ENCODE measurements at places on chromosomes 2 and 18.

DNA sequence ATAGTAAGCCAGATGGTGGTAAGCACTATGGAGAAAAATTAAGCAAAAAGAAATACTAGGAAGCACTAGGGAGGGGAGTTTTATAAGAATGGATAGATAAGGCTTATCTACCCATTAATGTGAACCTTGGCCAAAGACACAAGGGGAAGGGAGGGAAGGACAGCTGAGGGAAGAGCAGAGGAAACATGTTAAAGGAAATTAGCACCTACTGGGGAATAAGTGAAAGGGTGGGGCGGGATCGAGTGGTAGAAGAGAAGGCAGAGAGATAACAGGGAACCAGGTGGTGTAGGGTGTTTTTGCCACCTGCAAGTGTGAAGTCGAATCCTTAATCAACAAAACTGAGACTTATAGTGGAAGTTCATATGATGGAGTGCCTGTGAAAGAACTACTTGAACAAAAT, 1.7 kb downstream of the UNC80 start:
- DNase-seq: no peak

DNA sequence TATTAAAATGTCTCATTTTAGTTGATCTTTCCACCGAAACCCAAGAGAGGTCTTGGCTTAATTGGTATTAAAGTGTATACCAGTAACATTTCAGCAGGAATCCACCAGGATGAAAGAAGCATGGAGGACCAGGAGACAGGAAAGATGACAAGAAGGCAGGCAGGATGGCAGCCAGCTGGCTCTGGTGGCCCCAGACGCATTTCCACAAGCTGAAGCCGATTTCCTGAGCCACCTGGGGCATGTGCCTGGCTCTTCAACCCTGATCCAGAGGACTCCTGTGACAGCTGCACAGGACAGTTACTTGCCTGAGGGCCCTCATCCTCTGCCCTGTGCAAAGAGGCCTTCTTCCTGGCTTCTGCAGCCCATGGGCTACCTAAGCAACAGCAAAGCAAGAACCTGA, 56.9 kb upstream of the NFU1 start:
- DNase-seq: no peak

GRCh38 chr18:499776-500631, 497 bp downstream of the COLEC12 start:
- no peak for DNase-seq

DNA sequence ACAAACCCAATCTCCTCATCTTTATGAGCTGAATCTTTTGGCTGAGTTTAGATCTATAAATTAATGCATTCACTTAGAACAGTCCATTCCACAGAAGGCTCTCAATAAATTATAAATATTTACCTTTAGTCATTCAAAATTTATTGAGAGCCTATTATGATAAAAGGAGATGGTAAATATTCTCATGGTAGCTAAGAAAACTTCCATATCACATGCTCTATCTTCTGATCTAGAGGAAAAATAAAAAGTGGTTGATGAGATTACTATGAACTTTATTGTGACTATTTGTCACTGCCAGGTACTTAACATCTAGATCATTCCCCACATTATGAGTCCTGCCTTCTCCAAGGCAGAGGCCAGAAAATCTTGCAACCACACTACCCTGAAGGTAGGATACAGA, 62.4 kb downstream of the L3MBTL4 start:
- no peak for DNase-seq

- DNase-seq: no peak
Observed at GRCh38 chr2:191942739-191943103, 95.8 kb upstream of the CAVIN2 start.

All from stimulated activated CD4-positive, alpha-beta T cell treated with anti-CD3 and anti-CD28 coated beads, Interleukin-4, amount 100 ng/mL, for 4 hours (primary cell).